Metanephros (tissue), 2 donors: ENCODE measurements at places on chromosomes 5 and 9. TPM values are rescaled to one million over a fixed set of nuclear protein-coding genes. Genes with fewer than 3 reads are reported as not detected.

The FGD3 gene
- 12.0 TPM for total RNA-seq

The CCNJL gene
- total RNA-seq = 4.5 TPM

The P4HA2 gene
- 28.6 TPM for total RNA-seq

The WHRN gene
- 7.8 TPM for total RNA-seq

The MLLT3 gene
- total RNA-seq = 24.8 TPM

The ZNF883 gene
- total RNA-seq = 6.5 TPM

The AGXT2 gene
- total RNA-seq = 25.9 TPM

The DNAJA1 gene
- 67.6 TPM for total RNA-seq

The MAT2B gene
- total RNA-seq = 72.5 TPM

The CMYA5 gene
- total RNA-seq = 72.5 TPM

The RNF20 gene
- total RNA-seq = 24.8 TPM

The CYLC2 gene
- total RNA-seq = not detected

The NR5A1 gene
- total RNA-seq = 0.12 TPM

The SEMA6A gene
- 56.8 TPM for total RNA-seq

The CATSPER3 gene
- 0.58 TPM for total RNA-seq

The FOXD4L4 gene
- total RNA-seq = 0.06 TPM

The MYMK gene
- total RNA-seq = 2.8 TPM
